ENCODE measurements at places on chromosomes 6 and 20. TPM values are rescaled to one million over a fixed set of nuclear protein-coding genes. Genes with fewer than 3 reads are reported as not detected.

RSPH9 gene
- total RNA-seq = not detected

NKX2-4 gene
- total RNA-seq = not detected

TGM3 gene
- not detected for total RNA-seq

ZCCHC3 gene
- 10.3 TPM for total RNA-seq

MAFB gene
- 10.8 TPM for total RNA-seq

- no peaks in the 10 kb centered on the region for H3K4me1 ChIP-seq
- H3K36me3 ChIP-seq = peaks cover 34% of the 10 kb centered on the region
- H3K27ac ChIP-seq = no peak overlapping the region
Measured at GRCh38 chr20:391041-391711, 10.6 kb downstream of the TRIB3 start.

- H3K4me1 ChIP-seq = no peaks in the 10 kb centered on the region
- H3K27ac ChIP-seq = no peak overlapping the region
- H3K36me3 ChIP-seq = no peaks in the 10 kb centered on the region
Measured at GRCh38 chr6:20708367-20709124, 174.3 kb downstream of the CDKAL1 start.

DNA sequence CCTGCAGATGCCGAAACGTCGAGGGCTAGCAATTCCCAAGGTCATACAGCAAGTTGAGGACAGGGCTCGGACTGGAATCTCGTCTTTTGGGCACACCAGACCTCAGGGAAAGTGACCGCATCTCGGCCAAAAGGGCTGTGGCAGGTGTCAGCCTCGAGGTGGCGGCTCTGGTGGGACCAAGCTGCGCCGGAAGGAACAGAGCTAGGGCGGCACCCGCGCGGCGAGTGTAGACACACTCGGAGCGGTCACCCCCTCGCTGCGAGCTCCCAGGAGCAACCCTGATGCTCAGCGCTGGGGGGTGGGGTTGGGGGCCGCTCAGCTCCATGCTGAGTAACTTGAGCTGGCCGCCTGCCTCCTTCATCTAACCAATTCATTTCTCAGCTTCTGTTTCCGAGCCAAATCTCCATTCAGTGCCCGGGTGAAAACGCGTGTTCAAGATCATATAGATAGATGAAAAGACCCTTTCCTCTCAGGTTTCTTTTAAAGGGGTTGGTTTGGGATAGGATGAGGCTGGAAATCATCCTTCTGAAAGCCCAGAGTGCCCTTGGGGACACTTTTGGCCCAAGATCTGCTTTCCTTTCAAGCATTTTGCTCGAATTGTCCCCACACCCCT is 2.2 kb upstream of the TUBB2B start:
- H3K4me1 ChIP-seq = peaks cover 47% of the 10 kb centered on the region
- H3K4me3 ChIP-seq = no peak overlapping the region
- no peak for DNase-seq
- H3K36me3 ChIP-seq = no peaks in the 10 kb centered on the region
- no peak overlapping the region for H3K27ac ChIP-seq

DNA sequence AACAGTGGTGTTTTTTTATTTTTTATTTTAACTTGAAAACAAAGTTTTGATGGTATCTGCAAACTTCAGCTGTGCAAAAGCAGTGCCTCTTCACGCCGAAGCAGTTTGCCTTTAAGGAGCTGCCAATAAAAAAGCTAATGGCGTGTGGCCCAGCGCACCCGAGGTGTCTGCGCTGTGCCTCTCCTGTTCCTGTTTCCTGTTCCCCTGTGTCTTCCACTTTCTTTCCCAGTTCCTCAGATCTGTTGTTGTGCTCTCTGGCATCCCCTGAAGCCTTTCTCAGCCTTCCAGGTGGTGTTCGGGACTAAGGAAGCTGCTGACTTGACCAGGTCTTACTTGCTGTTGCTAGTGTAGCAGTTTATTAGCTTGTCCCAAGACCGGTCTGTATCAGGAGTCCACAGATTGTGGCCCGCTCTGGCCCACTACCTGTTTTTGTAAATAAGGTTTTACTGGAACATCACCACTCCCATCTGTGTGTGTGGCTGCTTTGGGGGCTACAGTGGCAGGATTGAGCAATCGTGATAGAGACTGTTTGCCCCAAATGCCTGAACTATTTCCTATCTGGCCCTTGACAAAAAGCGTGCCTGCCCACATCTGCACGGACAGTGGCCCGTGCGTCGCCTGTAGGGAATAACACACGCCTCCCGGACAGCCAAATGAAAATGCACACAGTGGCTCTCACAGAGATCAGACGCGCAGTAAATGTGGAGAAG is 178.3 kb downstream of the TMEM242 start:
- H3K4me1 ChIP-seq = peaks cover 57% of the 10 kb centered on the region
- no peaks in the 10 kb centered on the region for H3K36me3 ChIP-seq
- no peaks in the 10 kb centered on the region for H3K27me3 ChIP-seq
- H3K27ac ChIP-seq = peak overlapping the region; percentile 42

- peaks cover 20% of the 10 kb centered on the region for H3K4me1 ChIP-seq
- H3K4me3 ChIP-seq = no peak overlapping the region
- H3K27ac ChIP-seq = no peak overlapping the region
- DNase-seq = no peak
- no peaks in the 10 kb centered on the region for H3K36me3 ChIP-seq
- no peaks in the 10 kb centered on the region for H3K27me3 ChIP-seq
Measured at GRCh38 chr6:11808054-11808453, 29.5 kb upstream of the ADTRP start.

DNA sequence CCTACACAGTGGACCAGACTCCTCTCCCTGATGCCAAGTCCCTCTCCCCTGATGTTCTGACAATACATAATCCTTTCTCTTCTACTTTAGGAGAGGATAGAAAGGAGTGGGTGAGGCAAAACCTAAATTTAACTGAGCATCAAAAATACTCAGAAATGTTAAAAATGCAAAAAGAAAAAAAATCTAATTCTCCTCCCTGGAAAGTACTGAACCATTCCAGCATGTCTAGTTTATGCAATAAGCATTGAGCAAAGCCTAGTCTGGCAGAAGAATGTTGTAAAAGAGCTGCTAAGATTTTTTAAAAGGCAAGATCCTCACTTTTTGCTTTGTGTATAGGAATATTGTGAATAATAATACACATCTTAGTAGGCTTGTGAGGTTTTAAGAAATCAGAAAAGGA is 116.6 kb upstream of the STXBP5 start:
- no peaks in the 10 kb centered on the region for H3K27me3 ChIP-seq
- no peak overlapping the region for H3K27ac ChIP-seq
- H3K4me3 ChIP-seq = no peak overlapping the region

DNA sequence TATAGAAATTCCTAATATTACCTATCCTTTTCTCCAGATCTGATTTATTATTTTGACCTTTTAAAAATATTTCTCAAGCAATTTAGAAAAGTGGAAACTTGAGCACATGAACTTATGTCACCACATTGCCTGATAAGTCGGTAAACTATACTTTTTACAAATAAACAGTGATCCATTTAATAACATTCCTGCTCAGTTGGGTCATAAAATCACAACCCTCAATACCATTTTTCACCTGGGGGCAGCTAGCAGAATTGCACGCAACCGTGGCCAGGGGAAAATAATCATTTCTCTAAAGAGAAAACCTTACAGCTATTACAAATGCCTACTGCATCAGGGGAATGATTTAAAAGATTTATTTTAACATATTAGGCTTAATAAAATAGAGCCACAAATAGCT is 614.5 kb downstream of the PHF3 start:
- no peaks in the 10 kb centered on the region for H3K4me1 ChIP-seq
- no peak overlapping the region for H3K27ac ChIP-seq
- no peak for DNase-seq
- H3K4me3 ChIP-seq = no peak overlapping the region
- H3K36me3 ChIP-seq = no peaks in the 10 kb centered on the region

DNA sequence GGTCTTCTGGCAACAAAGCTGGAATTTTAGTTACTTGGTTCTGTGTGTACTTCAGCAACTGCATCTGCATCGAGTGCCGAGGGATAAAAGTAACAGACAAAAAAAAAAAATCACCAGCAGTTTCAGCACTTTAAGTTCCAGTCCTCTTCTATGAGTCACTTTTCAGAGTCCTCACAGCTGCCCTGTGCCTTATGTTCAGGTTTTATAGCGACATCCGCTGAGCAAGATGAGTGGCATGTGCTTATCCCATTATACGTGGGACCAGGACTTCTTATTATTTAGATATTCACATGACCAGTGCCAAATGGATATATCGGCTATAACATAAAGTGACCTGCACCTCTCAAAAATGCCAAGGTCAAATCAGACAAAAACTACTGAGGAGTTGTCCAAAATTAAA is 242.9 kb downstream of the FOXA2 start:
- H3K4me3 ChIP-seq = no peak overlapping the region
- no peak overlapping the region for H3K27ac ChIP-seq
- H3K36me3 ChIP-seq = no peaks in the 10 kb centered on the region
